ENCODE measurements at places on chromosomes 13 and 19.

GRCh38 chr19:17967257-17968051, 547 bp downstream of the KCNN1 start:
- DNase-seq: peak; percentile 35

DNA sequence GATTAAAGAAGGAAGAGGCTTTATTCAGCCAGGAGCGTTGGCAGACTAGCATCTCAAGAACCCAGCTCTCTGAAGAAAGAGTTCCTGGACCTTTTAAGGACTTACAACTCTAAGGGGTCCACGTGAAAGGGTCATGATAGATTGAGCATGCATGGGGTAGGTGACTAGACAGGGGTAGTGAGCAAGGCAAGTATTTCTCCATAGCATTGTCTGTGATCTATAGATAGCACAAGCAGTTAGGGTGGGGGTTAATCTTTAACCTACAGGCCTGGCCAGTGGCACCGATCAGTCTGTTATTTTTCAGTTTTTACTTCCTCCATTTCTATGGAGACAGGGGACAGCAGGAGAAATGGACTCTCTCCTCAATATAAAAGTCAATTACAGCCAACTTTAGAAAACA, 983.7 kb downstream of the SLITRK1 start:
- no peak for DNase-seq

DNA sequence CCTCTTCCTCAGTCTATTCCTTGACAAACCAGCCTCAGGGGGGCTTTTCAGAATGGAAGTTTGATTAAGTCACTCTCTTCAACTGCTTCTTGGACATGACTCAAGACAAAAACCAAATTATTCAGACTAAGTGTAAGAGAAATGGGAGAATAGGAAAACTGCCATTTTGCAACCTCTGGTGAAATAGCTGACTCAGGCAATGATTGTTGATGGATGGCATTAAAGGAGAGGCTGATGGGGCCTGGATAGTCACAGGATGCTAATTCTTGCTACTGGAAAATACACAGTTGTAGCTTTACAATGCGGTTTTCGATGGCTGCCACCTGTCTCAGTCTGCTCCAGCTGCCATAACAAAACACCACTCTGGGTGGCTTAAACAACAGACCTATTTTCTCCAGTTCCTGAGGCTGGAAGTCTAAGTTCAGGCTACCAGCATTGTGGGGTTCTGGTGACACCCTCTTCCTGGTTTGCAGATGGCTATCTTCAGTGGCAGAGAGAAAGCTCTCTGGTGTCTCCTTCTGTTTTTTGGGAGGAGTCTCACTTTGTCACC, 6.1 kb downstream of the NOSIP start:
- DNase-seq: no peak

GRCh38 chr19:44284968-44285367, 19.9 kb downstream of the ZNF235 start:
- no peak for DNase-seq

DNA sequence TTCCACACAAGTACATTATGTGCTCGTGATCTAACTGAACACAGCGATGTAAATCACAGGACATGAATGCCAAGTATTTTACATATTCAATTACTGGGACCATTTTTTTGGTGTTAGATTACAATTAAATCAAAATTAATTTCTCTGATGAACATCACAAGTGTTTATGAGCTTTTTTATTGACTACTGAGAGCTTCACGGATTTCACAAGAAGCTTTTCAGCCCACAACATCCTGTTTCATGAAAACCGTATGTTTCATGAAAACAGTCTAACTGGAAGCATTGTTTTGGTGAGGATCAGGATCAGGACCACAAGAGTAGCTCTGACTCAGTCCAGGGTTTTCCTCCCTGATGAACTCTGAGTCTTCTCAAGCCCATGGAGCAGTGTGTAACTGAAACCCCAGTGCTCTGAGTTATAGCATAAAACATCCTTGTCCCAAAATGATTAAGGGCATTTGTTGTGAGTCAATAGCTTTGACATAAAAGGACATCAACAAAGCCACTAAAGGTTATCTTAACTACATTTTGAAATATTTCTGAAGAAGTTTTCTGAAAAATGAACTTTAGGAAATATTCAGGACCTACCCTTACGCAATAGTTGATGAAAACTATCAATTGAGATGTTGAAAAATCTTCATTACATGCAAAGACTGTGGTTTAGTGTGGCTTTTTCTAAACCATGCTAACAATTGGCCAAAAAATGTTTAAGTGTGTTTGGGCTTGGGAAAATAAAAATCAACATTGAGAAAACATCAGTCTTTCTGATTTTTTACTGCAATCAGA, 49.3 kb downstream of the UFM1 start:
- DNase-seq: no peak

GRCh38 chr19:38433268-38433733, at the start of gene RYR1:
TSS of gene RYR1 (plus strand) at chr19:38433691. CDS start at chr19:38433830, 139 bp downstream.
- DNase-seq: peak; percentile 95

GRCh38 chr13:109745702-109746101, 40.7 kb downstream of the IRS2 start:
- DNase-seq: no peak

DNA sequence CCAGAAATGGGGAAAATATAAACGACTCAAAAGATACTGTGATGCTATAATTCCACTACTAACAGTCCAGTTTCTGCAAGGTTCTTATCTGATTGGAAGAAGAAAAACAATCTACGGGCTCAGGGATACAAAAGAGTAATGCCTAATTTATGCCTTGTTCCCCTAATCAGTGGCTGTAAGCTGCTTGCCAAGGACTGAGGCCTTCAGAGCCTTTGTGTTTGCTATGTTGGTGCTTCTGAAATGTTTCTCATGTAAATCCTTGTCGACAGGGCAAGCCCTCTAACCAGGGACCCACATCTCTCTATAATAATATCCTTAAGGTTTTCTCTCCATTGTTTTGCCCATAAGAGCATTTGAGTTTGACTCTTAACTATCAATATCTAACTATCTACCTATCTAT, 89.7 kb upstream of the CLDN10 start:
- DNase-seq: peak; percentile 37

GRCh38 chr13:90230311-90230710, 1117.2 kb upstream of the MIR17HG start:
- DNase-seq: no peak

DNA sequence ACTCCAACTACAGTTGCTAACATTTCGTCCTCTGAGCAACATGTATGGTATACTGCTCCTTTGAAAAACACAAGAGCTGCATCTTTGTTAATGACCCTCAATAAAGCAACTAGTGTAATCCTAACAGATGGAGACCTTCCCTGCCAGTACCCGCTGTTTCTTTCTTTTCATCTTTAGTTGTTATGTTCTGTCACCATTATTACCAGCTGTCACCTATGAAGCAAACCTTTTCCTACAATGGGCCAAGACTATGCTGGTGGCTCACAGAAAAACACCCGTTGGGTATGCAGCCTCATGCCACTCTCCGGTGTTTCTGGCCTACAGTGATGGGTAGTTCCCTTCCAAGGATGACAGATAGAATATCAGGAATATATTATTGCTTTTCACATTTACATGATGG, 29.7 kb upstream of the CYSLTR2 start:
- no peak for DNase-seq

- no peak for DNase-seq
These were observed 21.0 kb upstream of the LRCH1 start for GRCh38 chr13:46531953-46532352.

Data from neural progenitor cell (in vitro differentiated cells).